ENCODE measurements at places on chromosomes 12 and 14.

DNA sequence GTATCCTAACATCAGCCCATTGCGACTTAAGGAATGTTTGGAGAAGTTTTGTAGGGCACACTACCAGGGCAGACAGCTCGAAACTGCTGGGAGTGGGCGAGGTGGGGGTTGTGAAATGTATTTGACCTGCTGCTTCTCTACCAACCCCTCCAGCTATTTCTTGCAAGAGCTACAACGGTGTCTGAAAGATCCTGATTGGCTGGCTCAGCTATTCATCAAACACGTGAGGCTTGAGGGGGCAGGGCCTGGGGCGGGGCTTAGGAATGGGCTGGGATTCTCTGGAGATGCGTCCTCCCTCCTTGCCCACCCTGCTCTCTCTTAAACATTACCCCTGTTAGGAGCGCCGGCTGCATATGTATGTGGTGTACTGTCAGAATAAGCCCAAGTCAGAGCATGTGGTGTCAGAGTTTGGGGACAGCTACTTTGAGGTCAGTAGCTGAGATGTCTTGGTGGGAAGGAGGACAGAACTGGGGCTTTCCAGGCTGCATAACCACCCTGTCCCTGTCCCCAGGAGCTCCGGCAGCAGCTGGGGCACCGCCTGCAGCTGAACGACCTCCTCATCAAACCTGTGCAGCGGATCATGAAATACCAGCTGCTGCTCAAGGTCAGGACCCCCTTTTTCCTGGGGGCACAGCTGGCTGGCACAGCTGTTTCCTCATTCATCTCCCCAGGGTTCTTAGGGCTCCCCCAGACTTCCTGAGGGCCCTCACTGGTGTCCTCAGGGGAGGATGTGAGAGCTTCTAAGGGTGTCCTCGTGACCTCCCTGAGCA is 3.1 kb downstream of the ARHGEF25 start:
- no peak for DNase-seq

GRCh38 chr12:65859519-65859918 is 35.2 kb downstream of the HMGA2 start:
- no peak for DNase-seq

- no peak for DNase-seq
These were observed 36.6 kb downstream of the ETV6 start for GRCh38 chr12:11686120-11686519.

DNA sequence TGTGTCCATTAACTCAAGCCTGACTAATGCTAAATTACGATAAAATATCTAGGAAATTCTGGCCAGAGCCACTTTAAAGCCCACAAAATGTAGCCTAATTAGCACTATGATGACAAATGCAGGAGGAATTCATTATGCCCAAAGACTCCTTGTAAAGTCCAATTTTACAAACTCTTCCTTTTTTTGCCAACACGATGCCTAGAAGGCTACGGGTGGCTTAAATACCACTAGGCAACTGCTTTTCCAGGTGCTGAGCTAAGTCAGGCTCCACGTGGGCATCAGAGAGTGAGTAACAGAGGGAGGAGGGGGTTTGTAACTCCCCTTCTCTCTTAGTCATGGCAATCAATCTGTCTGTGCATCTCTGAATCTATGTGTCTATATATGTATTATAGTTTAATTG is 172.4 kb upstream of the NTF3 start:
- no peak for DNase-seq

DNA sequence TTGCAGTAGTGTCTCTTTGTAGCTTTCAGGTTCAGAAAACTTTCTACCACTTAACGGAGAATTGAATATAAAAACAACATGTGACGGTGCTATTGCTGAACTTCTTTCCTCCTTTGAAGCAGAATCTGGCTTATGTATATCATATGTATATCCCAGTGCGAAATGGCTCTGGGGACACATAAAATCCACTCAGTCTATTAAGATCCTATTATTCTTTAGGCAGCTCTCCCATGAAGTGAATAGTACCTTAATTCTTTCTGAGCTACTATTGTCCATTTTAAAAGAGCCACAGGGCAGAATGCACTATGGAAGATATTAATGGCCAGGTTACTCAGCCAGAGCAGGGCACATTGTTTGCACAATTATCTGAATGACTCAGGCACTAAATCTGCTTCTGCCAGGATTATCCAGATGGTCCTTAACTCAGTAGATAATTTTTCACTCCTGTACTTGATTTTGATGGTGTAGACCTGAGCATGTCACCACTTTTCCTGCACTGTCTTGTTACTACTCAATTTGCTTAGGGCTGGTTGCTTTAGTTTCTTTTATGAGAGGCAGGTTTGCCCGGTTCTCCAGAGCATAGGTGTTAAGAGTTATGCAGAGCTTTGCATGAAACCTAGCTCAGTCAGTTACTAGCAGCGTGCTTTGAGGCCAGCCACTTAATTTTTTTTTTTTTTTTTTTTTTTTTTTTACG is 5.5 kb downstream of the CNTN1 start:
- no peak for DNase-seq

- DNase-seq: no peak
These were observed 271.2 kb downstream of the PDZRN4 start for GRCh38 chr12:41459111-41459905.

DNA sequence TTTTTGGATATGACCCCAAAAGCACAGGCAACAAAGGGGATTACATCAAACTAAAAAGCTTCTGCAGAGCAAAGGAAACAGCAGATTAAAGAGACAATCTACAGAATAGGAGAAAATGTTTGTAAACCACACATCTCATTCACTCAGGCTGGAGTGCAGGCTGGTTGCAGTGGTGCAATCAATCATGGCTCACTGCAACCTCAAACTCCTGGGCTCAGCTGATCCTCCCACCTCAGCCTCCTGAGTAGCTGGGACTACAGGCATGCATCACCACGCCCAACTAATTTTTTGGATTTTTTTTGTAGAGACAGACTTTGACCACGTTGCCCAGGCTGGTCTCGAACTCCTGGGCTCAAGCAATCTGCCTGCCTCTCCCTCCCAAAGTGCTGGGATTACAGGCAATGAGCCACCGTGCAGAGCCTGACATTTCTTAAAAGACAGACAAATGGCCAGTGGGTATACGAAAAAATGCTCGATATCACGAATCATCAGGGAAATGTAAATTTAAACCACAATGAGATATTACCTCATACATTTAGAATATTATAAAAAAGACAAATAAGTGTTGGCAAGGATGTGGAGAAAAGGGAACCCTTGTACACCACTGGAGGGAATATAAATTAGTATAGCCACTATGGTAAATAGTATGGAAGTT is 9.8 kb downstream of the NCKAP5L start:
- DNase-seq: no peak

DNA sequence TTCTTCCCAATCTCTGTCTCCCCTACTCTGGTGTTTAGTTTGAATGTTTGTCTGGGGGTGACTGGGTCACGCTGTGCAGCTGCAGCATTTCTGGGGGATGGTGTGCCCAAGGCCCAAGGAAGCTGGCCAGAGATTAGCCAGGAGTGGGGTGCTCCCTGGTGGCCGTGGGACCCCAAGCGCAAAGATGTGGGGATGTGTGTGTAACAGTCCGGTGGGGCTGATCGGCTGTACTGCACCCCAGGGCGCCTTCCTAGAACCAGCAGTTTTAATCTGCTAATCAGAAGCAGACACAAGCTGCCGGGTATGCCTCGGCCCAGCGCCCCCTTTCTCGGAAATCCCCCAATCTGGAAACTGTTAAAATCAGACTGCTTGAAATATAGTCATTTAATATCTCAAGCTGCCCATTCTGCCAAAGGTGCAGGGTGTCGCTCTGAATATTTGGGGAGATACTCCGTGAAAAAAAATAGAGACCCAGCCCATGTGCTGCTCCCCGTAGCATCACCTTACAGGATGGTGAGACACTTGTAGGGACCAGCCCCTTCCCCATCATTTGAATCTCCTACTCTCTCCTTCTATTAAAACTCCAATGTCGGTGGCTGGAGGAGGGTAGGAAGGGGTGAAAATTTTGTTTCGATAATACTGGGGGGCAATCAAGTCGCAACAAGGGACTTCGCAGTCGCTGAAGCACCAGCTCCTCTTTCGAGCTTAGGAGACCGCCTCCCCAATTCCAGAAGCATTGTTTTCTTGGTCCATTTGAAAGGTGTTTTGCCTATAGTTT is 4.3 kb downstream of the HOXC9 start:
- DNase-seq: no peak

GRCh38 chr12:71865166-71865713 is 25.7 kb downstream of the TBC1D15 start:
- no peak for DNase-seq

GRCh38 chr12:132094269-132094891 is 49.7 kb downstream of the DDX51 start:
- no peak for DNase-seq

DNA sequence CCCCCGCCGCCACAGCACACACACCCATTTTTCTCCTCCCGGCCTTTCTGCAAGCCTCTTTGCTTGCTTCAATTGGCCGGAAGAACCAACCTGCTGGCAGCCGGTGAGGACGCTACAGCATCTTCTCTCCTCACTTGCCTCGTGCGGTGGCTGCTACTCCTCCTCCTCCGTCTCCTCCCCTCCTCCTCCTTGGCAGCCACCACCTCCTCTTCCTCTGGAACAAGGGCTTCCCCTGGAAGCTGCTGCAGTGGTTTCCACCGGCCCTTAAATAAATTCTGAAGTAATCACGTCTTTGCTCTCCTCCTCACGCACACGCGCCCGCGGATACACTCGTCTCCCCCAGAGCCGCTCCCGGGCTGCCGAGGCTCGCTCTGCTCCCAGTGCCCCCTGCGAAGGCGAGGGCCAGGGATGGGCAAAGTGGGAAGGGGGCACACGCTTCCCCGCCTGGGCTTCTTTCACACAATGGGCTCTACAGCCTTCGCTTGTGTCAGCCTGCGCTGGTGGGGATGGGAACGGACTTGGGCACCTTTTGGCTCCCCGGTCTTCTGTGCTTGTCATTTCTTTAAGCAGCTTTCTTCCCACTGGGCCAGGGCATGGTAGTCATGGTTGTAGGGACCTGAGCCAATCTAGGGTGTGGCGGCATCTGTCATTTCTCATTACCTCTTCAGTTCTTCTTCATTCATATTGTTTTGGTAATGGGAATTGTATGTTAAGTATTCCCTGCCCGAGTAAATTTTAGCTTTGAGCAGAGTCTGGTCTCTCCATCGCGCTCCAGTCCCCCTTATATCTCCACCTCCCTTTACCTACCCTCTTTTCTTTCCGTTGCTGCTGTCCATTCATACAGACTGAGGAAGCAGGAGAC is at the start of gene PPFIA2:
Gene PPFIA2 (minus strand): TSS at position 161 of the 862 bp plus-strand sequence.
- DNase-seq: no peak

- DNase-seq: no peak
These were observed 287.3 kb downstream of the NAV3 start for GRCh38 chr12:78118036-78118435.

DNA sequence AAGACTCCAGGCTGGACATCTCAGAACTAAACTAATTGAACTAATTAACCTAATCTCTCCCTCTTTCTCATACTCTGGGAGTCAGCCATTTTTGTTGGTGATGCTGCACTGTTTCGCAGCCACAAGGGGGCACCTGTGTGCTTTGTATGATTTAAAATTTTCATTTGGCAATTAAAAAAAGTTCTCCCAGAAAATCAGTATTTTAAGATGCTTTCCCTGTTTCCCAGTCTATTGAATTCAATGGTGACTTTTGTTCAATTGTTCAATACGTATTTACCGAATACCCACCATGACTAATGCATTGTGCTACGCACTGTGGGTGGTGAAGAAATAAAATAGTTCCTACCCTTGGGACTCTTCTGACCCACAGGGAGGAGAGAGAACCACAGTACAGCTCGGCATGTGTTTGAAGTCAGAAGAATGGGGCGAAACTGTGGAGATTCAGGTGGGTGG is 63.7 kb downstream of the ZNF664 start:
- no peak for DNase-seq

- DNase-seq: no peak
These were observed 10.5 kb upstream of the WNT5B start for GRCh38 chr12:1618489-1618888.

DNA sequence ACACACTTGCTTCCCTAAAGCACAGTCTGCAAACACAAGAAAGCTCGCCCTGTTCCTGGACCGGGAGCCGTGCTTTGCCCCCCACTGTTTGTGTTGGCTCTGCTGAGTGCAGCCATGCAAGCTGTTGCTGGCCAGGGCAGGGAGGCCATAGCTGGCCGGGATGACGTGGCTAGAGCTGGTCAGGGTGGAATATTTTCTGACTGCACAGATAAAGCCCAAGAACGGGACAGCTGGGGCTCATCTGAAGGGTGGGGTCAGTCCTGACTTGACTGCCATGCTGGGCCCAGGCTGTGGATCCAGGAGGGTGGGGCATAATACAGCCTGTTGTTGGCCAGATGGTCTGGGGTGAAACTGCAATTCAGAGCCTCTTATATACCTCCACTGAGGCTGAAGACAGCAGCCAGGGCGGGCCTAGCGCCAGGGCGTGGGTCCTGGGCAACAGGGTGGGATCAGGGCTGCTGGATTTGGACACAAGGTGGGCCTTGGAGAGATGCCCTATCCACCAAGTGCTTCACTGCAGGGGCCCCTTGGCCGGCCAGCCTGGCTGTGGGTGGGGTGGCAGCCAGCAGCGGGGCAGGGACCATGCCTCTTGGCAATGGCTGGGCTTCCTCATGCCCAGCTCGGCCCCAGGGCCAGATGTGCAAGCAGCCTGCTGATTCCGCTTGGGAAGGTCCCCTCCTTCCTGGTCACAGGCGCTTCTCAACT is 14.8 kb downstream of the KMT5A start:
- peak; percentile 93 for DNase-seq

DNA sequence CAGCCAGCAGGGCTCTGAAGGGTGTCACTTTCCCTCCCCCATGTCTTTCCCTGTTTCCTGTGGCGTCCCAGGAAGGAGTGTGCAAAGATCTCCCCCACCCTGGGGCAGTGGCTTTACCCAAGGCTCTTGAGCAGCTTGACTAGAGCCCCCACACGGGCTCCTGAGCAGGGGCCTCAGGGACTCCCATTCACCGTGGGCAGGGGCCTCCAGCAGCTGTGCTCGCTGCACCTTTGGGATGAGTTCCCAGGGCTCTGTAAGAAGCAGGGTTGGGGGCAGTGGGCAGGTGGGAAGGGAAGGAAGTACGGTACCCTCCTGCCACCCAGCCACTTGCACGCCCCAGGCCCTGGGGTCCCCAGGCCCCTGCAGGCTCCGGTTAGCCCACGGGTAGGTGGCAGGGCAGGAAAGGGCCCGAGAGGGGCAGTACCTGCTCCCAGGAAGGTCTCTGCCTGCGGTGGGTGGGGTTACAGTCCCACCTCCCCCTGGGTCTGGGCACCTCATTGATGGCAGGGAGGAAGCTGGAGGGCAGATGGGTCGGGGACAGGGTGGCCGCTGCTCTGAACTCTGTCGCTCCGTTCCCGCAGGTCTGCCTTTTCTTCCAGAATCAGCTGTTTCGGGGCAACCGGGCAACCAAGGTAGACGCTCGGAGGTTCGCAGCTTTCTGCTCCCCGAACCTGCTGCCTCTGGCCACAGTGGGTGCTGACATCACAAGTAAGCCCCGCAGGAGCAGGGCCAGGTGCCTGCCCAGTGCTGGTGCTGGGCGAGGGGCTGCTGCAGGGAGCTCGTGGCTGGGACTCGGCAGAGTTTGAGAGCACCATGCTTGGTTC is 13.0 kb downstream of the ASPG start:
- DNase-seq: no peak

DNA sequence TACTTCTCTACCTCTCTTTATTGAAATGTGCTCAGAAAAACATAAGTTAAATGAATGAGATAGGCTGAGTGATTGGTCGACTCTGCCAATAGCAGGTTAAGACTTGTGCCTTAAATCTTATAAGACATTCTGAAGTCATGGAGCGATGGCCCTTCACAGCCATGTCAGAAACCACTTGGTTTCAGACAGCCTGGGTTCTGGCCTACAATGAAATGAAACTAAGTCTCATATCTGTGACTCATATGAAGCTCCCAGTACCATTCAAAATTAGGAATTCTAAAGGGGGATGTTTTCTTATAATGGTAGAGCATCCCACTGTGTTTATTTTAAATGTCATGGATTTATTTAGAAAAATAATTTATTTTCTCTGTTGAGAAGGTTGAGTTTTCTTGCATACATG is 42.6 kb downstream of the PLXNC1 start:
- no peak for DNase-seq
